ENCODE measurements at places on chromosomes 4 and X.

- no peak for DNase-seq
Observed at GRCh38 chr4:117560329-117560728, 474.0 kb upstream of the NDST3 start.

DNA sequence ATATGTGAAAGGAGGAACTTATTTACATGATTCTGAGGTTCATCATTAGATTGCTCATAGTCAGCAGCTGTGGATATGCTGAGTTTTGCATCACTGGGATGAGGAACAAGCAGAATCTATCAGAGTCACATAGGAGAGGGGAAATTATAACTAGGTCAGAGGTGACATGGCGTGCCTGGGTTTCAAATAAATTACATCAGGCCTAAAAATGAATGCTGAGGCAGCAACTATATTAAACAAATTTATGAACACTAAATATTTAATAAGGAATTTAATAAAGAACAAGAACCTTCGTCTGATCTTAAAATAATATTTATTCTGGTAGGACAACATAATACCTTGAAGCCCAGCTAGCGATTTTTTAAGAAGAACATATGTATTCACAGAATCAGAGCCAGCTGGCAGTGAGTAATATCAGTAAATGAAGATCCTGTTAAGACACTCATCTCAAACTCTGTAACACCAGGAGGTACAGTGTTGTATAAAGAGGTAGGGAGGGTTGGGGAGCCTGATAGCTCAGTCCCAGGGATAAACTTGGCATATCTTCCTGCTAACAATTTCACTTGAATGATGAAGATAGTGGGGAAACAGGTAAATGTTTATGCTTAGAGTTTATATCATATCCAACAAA lies 60.9 kb upstream of the HS3ST1 start:
- no peak for DNase-seq

DNA sequence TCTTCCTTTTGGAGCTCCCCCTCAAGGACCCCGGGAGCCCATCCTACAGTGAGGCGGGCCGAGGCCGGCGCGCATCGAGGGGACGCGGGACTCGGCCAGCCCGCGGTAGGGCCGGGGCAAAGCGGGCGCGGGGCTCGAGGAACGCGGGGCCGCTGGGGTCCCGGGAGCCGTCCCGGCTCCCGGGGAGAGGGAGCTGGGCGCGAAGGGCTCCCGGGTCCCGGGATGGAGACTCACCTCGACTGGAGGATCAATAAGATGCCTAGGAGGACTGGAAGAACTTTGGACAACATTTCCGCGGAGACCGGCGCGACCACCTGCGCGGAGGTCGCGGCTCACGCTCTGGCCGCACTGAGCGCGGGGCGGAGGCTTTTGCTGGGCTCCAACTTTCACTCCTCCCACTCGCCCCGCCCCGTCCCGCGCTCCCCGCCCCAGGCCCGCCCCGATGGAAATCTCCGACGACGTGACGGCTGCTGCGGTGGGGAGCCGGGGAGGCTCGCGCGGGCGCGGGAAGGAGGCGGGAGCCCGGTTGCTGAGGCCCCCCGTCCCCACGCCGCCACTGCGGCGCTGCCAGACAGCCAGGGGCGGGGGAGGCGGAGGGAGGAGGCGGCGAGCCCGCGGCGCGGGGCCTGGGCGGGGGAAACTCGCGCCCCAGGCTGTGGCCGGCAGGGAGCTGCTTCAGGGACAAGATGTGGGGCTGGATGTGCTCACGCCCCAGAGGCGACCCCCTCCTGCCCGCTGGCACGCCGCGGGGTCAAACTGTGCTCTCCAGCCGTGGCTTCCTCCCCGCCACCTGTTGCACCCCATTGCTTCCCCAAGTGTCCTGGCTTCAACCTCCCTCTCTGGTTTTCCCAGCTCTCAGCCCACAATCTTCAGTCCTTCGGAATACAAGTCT lies at the start of gene GABRE:
GABRE (minus strand) TSS at position 341 of the 892 bp plus-strand sequence; CDS start at position 290, 51 bp downstream.
- no peak for DNase-seq

DNA sequence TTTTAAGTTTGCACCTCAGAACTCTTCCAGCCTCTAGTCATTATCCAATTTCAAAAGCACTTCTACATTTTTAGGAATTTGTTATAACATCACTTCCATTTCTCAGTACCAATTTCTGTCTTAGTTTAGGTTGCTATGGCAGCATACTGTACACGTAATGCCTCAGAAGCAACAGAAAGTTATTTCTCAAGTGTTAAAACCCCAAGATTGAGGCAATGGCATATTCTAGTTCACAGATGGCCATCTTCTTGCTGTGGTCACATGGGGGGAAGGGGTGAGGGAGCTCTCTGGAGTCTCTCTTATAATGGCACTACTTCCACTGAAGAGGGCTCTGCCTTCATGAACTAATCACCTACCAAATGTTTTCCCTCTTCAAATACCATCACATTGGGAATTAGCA lies 220.3 kb upstream of the CTSO start:
- DNase-seq, result no peak

GRCh38 chr4:20252656-20253282 lies 1.1 kb downstream of the SLIT2 start:
- DNase-seq, result no peak

DNA sequence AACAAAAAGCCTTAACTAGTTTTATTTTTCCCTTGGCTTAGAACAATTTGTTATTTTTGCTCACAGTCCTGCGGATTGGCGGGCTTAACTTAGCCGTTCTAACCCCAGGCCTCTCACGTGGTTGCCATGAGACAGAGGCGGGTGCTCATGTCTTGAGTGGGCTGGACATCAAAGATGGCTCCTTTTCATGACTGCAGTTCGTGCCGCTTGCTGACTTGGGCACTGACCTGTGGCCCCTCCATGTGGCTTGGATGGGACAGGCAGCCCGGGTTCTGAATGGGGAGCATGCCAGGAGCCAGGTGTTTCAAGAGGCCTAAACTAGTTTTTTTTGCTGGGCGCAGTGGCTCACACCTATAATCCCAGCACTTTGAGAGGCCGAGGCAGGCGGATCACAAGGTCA lies 40.7 kb downstream of the CDS1 start:
- DNase-seq, result no peak

- DNase-seq, result no peak
Observed at GRCh38 chr4:128707864-128708263, 101.6 kb upstream of the JADE1 start.

- DNase-seq, result no peak
Observed at GRCh38 chrX:104118765-104119164, 6.4 kb downstream of the ZCCHC18 start.

GRCh38 chrX:74923942-74924448 lies 1.3 kb downstream of the NEXMIF start:
- no peak for DNase-seq

DNA sequence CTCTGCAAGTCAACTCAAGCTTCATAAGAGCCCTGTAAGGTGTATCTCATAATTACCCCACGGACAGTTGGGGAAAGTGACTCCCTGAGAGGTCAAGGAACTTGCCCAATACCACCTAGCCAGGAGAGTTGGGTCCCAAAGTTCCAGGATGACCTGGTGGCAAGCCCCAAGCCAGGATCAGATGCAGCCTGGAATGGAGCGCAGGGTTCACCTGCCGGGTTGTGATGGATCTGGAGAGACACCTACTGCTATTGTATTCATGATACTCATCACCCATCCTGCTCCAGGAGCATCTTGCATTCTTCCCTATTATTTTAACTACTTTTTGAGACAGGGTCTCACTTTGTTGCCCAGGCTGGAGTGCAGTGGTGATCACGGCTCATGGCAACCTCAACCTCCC lies 36.1 kb downstream of the ZBTB49 start:
- no peak for DNase-seq

GRCh38 chr4:88457307-88458103 lies 586 bp downstream of the HERC5 start:
- no peak for DNase-seq

- DNase-seq, result no peak
Observed at GRCh38 chrX:124333862-124334261, 1.4 kb downstream of the TEX13D start.

DNA sequence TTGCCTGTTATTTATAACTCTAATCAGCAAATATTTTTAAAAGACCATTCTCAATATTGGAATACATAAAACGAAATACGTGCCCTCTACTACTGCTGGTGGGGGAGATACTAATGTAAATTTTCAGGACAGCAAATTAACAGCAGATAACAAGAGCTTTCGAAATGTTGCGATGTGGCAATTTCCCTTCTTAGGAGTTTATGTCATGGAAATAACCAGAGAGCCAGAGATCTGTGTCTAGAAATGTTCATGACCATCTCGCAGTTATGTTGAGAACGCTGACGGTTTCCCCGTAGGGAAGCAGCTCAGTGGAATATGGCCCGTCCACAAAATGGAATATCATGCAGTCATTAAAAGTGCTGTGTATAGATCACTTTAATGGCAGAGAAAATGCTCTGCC lies 238.4 kb upstream of the PSAPL1 start:
- no peak for DNase-seq

GRCh38 chr4:73762409-73762808 lies 22.0 kb downstream of the CXCL8 start:
- no peak for DNase-seq

DNA sequence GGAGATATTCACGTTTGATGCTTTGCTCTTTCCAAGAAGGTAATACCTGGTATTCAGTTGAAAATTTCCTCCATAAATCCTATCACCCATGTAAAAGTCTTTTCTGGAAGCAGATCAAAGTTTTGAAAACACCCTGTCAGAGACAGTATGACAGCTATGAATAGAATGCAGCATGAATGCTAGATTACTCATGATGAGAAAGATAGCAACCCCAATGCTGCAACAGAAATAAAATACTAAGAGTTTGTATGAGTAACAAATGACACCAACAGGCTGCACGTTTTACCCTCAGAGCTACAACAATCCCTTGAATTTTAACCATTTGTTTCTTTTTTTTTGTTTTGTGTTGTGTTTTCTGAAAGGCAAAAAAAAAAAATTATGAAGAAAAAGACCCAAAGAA lies 108.6 kb downstream of the ARHGAP6 start:
- no peak for DNase-seq

DNA sequence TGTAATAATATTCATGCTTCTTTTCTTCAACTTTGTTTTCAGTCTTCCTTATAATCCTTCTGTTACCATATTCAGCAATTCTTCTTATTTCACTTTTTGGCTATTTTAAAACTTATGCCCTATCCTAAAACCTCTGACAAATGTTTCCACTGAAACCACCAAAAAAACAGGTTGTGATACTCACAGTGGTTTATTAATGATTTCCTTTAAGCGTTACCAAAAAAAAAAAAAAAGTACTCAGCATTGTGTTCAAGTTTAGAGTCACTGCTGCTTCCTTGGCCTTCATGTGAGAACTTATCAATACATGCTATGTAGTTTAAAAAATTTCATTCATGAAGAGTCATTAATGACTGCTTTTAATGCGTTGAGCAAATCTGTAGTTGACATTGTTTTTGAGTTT lies 35.4 kb upstream of the UGT2A3 start:
- no peak for DNase-seq

DNA sequence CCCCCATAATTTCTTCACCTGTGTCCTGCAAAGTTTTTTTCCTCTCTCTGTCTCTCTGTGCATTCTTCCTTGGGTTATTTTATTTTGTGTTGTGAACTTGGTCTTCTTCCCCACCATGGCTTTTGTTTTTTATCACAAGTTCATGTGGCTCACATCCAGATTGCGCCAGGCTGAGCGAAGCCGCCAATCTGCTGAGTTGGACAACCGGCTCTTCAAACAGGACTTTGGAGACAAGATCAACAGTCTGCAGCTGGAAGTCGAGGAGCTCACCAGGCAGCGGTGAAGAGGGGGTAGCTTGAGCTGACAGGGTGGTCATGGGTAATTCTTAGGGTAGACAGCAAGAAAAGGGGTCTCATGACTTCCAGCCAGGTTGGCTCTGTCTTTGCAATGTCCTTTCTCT lies 46.1 kb downstream of the GRSF1 start:
- DNase-seq, result no peak

DNA sequence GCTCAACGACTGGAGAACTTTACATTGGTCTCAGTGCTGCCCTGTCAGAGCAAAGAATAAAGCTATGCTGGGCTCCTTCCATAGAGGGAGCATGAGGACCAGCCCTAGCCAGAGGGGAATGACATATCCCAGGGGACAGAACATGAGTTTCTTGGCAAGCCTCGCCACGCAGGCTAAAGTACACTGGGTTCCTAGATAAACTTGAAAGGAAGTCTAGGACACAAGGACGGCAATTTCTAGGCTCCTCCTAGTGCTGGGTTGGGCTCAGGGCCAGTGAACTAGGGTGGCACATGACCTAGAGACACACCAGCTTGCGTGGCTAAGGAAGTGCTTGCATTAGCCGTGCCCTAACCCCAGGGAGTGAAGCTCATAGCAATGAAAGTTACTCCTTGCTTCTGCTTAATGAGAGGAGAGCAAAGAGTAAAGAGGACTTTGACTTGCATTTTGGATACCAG lies 141.0 kb downstream of the MAB21L2 start:
- no peak for DNase-seq

- DNase-seq, result peak; percentile 79
Observed at GRCh38 chrX:2608638-2609430, 82.3 kb upstream of the CD99 start.

GRCh38 chr4:82145850-82146249 lies 227.9 kb downstream of the HNRNPD start:
- no peak for DNase-seq

GRCh38 chr4:21002976-21003375 lies 302.7 kb downstream of the PACRGL start:
- DNase-seq, result no peak

GRCh38 chr4:121212806-121213205 lies 48.7 kb upstream of the TNIP3 start:
- no peak for DNase-seq

GRCh38 chr4:84496706-84497503 lies 2.2 kb downstream of the NKX6-1 start:
- no peak for DNase-seq

DNA sequence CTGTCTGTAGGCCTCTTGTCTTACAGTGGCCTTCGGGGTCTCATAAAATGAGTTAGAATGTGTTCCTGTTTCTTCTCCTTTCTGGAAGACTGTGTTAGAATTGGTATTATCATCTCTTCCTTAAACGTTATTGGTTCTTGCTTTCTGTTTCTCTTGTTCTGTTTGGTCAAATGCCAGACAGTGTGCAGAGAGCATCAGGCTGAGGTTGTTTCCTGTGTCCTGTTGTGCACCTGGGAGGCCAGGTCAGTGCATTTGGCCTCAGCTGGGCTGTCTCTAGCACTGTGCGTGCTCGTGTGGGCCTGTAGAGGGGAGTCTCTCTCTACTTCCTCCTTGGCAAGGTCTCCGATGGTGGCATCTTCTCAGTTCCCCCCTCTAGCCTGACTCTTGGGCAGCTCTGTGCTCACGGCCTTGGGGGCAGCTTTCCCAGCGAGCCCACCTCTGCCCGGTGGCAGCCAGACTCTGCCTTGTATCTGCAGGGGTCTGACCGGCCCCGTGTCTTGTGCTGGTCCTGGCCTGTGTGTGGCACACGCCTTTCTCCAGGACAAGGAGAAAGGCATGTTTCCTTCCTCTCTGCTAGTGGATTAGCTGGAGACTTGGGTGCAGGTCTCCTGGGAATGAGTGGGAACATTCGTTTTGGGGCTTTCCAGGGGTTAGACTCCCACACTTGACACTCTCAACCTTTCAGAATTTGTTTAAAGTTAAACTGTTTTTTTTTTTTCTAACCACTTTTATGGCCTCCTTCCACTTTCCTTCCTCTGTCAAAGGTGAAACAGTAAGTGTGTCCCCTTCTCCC lies 62.3 kb downstream of the FAM193A start:
- DNase-seq, result no peak

GRCh38 chr4:141884070-141884469 lies 247.7 kb downstream of the IL15 start:
- DNase-seq, result no peak
